ENCODE measurements at places on chromosomes 6 and 20.

GRCh38 chr6:44740566-44741120 lies 353.1 kb downstream of the CDC5L start:
- DNase-seq, result no peak

DNA sequence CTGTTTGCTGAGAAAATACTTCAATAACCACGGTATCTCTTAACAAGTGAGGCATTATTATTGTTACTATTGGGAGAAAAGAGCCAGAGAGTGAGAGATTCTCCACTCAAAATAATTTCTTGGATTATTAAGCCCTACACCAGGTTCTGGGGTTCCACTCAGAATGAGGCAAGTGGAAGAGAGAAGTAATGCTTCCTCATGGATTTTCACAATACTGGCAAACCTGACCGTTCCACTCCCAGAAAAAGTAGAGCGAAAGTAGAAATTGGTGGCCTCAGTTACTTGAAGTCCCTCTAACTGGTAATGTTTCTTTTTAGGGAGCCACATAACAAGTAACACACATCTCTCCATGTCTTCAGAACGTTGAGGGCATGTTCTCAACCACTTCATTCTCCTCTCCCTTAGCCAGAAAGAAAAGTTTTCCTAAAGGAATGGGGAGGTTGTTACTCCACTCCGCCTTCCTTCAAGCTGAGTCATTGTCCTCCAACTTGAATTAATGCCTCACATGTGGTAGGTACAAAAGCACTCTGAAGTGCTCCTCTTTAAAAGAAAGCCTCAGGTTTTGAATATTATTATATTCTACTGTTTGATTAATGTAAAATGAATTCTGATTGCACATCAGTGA lies 1.9 kb downstream of the BAG2 start:
- DNase-seq, result no peak

DNA sequence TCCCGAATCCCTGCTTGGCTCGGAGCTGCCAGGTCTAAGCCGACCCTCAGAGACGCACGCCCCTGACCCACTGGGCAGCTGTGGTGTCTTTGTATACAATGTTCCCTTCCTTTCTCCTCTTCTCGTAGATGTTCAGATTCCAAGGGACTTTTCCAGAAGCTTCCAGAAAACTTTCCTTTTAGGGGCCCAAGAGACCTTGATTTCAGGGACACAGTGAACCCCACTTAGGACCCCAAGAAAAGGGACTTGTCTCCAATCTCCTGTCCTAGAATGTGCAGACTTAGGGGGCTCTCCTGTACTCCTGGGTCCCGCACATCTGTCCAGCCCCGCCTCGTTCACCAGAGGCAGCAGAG lies 103.5 kb downstream of the EDN3 start:
- no peak for DNase-seq

DNA sequence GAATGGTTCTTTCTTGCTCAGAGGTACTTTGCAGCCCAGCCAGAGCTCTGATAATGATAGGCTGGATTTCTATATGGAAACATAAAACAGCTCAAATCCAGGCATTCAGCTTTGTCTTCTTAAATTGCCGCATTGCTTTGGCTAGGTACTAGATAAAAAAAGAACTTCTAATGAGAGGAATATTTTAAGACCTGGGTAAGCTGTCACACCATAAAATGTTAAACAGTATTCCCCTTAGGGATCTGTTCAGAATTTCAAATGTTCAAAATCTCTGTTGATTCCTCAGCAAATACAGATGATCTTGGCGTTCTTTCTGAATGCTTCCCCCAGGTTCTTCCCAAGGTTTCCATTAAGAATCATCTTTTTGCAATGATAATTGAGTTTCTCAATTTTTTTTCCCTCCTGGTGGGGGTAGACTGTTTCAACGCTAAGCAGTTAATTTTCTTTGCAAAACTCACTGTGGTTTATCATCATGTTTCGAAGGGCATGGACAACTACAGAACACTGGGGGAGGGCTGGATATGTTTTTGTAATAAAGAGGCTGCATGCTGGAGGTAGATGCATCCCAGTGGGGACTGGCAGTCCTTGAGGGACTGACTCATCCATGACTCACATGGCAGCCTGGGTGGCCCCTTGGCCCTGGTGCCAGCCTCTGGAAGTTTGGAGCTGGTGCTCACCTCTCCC lies 31.0 kb downstream of the TIAM2 start:
- DNase-seq, result no peak

GRCh38 chr6:3727036-3727435 lies 24.5 kb downstream of the PXDC1 start:
- DNase-seq, result no peak

DNA sequence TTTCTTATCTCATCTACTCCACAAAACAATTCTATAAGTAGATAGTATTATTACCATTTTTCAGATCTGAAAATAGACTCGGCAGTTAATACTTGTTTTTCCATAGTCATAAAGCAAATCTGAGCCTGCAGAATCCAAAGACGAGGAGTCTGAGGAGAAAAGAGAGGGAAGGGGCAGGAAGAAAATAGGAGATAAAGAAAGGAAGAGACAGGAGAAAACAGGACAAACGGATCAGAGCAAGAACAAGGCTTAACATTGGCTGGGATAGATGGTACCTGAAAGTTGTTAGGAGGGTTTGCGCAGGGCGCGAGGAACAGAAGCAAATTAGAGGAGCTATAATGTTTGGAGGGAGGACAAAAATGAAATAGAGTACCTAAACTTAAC lies 639 bp upstream of the PPIL1 start:
- no peak for DNase-seq

- no peak for DNase-seq
Observed at GRCh38 chr6:156873654-156874380, 96.6 kb downstream of the ARID1B start.

DNA sequence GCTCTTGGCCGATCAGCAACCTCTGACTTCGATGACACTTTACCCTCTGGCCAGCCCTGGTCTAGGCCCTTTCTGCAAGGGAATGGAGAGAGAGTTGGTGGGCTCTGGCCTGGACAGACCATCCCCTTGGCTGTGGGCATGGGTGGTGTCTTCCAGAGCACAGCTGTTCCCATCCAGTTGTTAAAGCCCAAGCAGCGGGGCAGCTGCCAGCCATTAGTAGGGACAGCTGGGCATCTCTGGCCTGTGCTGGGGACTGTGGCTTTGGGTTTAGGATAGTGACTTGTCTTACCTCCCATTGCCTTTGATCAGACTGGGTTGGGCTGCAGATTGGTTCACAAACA lies 2.8 kb downstream of the CDC25B start:
- DNase-seq, result no peak

- no peak for DNase-seq
Observed at GRCh38 chr6:151962246-151962846, 154.9 kb downstream of the ESR1 start.

DNA sequence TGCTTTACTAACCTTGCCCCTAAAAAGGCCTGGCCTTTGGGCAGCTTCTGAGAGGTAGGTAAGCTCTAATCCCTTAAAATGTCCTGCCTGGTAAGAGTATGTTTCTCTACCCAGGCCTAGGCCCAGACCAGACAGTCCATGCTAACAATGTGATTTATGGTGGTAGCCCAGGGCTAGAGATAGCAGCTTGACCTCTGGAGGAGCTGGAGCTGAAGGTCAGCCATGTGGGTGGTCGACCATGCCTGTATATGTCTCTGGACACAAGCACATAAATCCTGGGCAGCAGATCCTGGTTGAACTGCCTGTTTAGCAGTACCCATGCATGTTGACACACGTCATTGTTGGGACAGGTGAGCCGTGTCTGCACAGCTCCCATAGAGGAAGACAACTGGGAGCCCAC lies 62.1 kb upstream of the PHACTR1 start:
- DNase-seq, result no peak

- DNase-seq, result no peak
Observed at GRCh38 chr6:1995636-1996035, 249.8 kb downstream of the GMDS start.

GRCh38 chr20:40438161-40438830 lies 250.7 kb downstream of the MAFB start:
- DNase-seq, result no peak

GRCh38 chr6:56851541-56852259 lies 103.2 kb upstream of the BEND6 start:
- peak; percentile 32 for DNase-seq

DNA sequence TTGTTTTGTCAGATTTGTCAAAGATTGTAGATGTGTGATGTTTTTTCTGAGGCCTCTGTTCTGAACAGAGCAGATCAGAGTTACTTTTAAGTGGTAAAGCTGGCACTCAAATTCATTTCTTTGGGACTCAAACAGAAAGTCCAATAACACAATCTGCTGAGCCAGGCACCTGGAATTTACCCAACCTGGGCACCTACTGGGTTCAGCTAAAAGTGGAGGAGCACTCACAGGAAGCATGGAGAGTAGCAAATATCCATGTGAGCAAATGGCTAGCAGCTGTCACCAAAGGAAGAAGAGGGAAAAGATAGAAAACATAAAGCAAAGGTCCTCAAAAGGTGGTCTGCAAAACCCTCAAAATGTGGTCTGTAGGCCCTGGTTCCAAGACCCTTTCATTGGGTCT lies 116.8 kb downstream of the FIG4 start:
- no peak for DNase-seq

DNA sequence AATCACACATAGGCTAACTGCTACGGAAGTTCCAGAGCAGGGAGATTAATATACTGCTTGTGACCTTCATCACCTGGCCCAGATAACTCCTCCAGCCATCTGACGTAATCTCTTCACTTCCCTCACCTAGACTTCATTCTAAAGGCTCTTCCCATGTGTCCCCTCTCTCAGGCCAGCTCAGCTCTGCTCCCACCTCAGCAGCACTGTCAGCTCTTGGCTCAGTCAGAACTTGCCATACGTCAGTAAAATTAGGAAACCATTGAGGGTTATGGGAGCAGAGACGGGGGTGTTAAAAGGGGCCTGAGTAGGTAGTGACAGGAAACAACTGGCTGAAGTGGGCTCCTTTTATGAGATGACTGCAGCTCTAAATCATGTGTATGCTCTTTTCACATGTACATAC lies 101.5 kb downstream of the KIF6 start:
- DNase-seq, result no peak

DNA sequence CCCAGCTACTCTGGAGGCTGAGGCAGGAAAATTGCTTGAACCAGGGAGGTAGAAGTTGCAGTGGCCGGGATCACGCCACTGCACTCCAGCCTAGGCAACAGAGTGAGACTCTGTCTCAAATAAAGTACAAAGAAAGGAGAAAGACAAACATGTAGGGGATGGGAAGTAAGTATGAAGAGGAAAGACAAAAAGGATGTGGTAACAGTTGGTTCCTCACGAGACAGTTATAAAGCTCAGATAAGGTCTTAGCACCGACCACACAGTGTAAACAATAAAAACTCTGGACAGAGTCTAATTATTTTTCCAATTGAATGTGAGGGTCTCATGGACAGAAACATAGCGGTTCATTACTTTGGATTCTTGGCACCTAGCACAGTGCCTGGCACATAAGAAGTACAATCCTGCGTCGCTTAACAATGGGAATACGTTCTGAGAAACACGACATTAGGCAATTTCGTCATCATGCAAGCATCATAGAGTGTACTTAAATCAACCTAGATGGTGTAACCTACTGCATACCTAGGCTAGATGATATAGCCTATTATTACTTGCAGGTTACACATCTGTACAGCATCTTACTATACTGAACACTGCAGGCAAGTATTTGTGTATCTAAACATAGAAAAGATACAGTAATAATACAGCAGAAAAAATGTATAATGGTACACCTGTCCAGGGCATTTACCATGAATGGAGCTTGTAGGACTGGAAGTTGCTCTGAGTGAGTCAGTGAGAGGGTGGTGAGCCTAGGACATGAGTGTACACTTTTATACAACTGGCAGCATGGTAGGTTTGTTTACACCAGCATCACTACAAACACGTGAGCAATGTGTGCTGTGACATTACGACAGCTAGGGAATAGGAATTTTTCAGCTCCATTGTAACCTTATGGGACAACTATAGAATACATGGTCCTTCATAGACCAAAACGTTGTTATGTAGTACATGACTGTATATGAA lies 38.2 kb downstream of the MBOAT1 start:
- DNase-seq, result no peak

GRCh38 chr6:128511506-128511905 lies 8.9 kb downstream of the PTPRK start:
- no peak for DNase-seq

DNA sequence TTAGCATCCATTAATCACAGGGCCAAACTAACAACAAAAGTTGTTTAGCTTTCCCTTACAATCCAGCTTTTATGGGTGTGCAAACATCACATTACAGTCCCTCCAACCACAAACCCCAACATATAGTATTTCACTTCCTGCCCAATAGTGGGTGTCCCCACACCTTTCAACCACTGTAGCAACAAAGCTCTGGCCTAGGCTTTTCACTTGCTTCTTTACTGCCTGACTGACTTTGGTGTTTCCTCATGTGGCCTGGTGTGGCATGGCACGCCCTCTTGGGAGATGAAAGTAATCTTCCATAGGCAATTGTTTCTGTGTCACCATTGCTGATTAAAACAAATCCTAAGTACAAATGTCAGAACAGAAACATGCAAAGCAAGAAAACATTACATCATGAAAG lies 46.3 kb downstream of the MCM8 start:
- DNase-seq, result peak; percentile 47

GRCh38 chr20:46011631-46012482 lies 3.1 kb downstream of the MMP9 start:
- DNase-seq, result peak; percentile 83

GRCh38 chr20:19851861-19852260 lies 93.8 kb downstream of the RIN2 start:
- DNase-seq, result no peak

DNA sequence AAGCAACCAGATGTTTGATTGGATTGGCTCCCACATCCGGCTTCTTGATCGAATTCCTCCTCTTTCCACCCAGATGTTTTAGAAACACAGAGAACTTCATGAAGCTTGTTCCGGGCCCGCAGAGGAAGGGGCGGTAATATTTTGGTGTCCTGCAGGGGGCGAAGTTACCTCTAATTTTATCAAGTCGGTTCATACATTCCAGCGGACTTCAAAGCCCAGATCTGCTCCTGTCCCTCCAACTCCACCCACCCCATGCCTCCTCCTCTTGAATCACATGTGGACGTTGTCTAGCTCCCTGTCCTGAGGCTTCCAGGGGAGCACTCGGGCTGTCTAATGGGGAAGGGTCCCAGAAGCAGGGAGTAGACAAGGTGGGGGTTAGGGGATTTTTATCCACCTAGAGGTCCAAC lies 2.9 kb upstream of the BMP6 start:
- peak; percentile 84 for DNase-seq

DNA sequence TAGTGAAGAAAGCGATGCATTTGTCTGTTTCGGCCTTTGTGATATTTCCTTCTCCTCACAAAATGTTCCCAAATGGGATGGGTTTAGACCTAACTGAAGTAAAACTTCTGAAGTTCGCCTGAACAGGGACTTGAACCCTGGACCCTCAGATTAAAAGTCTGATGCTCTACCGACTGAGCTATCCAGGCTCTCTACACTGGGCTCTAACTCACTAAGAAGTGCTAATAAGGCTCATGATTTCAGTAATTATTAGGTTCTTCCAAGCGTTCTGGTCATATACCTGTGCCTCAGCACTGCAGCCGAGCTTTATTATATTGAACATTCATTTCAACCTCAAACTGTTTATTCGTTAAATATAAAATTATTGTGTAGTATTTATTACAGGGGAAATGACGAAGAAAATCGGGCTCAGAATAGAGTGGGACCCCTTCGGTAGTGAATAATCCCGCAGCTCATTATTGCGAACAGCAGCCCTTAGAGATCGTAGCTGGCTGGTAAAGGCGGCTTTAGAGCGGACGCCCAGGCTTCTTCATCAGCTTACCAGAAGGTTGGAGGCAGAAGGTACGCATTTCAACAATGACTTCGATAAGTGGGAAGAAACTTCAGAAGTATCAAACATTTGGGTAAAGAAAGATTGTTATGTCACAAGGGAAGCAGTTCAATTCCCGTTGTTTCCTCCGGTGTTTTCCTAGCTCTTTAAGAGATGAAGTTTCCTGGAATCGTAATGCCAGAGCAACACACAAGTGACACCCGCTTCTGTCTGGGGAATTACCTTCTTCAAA lies 119.0 kb upstream of the ZNF184 start:
- DNase-seq, result peak; percentile 44
